Right ventricle myocardium inferior (tissue), 1 donor: ENCODE measurements at places on chromosomes 6 and 20.
A peak's percentile ranks its signal among the peaks of the same experiment; 100 is the strongest.

GRCh38 chr6:112752791-112753190 lies 405.7 kb downstream of the RFPL4B start:
- no peak for DNase-seq

DNA sequence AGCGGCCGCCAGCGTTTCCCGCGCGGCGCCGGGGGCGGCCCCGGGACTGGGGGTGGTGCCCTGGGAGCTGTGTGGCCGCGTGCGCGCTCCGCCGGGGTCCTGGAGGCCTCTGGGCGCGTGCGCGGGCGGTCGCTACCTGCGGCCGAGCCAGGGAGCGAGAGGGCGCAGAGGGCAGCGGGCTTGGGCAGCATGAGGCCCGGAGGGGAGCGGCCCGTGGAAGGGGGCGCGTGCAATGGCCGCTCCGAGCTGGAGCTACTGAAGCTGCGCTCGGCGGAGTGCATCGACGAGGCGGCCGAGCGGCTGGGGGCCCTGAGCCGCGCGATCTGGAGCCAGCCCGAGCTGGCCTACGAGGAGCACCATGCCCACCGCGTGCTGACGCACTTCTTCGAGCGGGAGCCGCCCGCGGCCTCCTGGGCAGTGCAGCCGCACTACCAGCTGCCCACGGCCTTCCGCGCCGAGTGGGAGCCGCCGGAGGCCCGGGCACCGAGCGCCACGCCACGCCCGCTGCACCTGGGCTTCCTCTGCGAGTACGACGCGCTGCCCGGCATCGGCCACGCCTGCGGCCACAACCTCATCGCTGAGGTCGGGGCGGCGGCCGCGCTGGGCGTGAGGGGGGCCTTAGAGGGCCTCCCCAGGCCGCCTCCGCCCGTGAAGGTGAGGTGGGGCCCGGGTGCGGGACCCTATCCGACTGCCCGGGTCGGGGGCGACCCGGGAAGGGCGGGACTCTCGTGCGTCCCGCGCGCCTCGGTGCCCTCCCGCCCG lies at the start of gene PM20D2:
PM20D2 (plus strand) TSS at position 100 of the 762 bp plus-strand sequence; CDS start at position 190, 90 bp downstream.
- DNase-seq, result peak; percentile 86

DNA sequence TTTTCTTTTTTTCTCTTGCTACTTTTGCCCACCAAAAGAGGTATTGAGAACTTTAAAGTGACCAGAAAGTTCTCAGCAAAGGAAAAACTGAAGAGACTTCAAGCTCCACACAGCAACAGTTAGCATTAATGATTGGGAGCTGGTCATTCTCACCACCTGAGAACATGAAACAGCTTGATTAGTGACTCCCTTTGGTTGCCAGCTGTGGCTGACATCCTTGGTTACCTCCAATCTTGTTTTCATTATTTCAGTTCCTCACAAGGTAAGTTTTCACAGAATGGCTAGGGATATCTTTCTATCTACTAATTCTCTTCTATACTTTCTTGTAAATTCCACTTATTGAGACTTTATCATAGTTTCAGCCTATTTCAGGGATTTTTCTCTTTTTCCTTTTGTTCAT lies 427.9 kb downstream of the QKI start:
- no peak for DNase-seq

- DNase-seq, result no peak
These were observed 357.3 kb downstream of the FOXA2 start for GRCh38 chr20:22226849-22227700.

GRCh38 chr6:150272976-150273315 lies 95.9 kb upstream of the IYD start:
- no peak for DNase-seq

DNA sequence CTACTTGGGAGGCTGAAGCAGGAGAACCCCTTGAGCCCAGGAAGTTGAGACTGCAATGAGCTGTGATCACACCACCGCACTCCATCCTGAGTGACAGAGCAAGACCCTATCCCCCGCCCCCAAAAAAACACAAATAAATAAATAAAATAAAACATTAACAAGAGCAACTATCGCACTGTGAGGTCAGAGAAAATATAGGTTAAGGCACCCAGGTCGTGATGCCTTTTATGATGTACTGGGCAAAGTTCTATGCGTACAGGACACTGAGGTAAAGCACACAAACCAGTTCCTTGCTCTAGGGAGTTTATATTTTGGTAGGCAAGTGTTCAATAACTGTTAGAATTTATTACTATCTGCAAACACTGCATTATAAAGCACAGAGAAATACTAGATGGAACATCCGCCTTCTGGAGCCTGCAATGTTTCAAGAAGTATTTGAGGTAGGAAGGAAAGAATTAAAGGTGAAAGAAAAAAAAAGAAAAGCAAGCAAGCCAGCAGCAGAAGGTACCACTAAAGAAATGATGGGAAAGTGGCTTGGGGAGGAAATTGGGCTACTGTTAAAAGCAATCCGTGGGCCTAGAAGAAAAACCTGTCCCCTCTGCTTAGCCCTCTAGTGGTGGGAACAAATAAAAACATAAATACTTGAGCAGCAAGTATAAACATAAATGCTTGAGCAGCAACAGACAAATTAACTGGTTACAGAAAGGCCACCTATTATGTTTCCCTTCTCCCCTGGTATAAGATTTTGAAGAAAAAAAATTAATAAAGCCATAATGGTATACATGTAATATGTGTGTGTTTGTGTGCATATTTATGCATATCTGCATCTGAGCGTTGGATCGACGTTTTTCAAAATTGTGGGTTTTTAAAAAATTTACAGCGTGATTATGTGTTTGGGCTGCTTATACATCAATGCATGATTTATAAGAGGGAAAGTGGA lies 128.0 kb downstream of the PHACTR1 start:
- DNase-seq, result no peak

- DNase-seq, result no peak
These were observed 49.5 kb downstream of the TRERF1 start for GRCh38 chr6:42402184-42402583.

DNA sequence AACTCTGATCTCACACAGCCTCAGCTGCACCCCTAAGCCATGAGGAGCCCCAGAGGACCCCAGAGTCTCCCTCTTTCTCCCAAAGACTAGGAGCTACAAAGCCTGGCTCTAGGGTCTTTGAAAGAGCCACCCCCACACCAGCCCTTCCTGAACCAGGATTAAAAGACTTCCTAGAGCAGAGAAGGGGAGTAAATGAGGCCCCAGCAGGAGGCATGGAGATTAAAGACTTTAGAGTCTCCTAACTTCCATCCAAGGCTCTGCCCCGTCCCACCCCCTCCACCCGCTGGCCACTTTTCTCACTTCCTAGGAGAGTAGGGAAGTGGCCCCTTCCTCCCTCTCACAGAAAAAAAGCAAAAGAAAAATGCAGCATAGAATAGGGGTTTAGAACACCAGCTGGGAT lies 1.7 kb downstream of the PREX1 start:
- DNase-seq, result no peak

DNA sequence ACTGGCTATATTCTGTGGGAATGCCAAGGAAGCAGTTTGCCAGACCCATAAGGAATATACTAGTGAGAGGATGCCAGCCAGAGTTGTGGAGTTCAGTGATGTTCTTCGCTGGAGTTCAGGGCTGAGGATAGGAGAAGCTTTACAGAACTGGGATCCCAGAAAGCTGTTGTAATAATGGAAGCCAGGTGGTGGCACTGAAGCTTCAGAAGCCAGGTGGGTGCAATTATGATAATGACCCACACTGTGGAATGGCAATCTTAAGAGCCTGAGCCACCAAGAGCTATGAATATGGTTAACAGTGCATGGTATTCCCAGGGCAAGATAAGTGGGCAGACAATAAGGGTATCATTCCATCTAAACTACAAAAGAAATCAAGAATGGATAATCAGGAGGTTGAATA lies 25.1 kb upstream of the ENPP1 start:
- no peak for DNase-seq

- DNase-seq, result no peak
These were observed 26.8 kb downstream of the ERGIC3 start for GRCh38 chr20:35568645-35569044.

DNA sequence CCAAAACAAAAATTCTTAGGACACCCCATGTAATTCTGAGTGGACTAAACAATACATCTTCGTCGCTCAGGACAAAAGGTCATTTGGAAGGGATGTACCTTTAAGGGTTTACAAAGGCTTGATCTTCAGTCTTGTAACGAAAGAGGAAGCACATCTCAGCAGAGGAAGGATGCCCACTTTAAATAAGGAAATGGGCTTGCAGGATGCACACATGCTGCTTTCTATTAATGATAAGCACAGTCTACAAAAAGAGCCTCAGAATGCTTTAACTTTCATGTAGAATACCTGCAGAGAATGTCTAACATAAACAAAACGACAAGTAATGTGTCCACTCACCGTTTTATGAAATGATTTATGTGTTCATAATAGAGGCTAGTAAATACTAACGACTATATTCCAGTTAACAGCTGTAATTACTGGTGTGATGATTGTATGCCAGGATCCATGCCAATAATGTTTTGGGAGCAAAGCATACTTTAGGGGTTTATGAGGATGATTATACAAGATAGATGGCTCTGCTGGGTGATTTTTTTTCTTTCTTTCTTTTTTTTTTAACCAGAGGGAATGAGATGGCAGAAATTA lies 216.9 kb downstream of the GMDS start:
- DNase-seq, result no peak

DNA sequence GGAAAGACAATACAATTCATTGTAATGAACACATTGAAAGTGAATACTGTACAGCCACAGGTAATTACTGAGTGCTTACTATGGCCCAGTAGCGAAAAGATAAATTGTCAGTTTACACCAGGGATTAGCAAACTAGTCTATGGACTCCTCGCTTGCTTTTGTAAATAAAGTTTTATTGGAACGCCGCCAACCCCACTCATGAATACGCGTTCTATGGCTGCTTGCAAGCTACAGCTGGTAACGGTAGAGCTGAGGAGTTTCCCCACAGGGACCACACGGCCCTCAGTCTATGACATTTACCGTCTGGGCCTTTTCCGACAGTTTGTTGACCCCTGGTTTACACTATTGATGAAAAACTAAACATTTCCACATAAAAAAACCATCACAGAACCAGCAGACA lies 24.2 kb downstream of the LAMA5 start:
- no peak for DNase-seq

- no peak for DNase-seq
These were observed 56.8 kb downstream of the MDGA1 start for GRCh38 chr6:37640786-37641395.

DNA sequence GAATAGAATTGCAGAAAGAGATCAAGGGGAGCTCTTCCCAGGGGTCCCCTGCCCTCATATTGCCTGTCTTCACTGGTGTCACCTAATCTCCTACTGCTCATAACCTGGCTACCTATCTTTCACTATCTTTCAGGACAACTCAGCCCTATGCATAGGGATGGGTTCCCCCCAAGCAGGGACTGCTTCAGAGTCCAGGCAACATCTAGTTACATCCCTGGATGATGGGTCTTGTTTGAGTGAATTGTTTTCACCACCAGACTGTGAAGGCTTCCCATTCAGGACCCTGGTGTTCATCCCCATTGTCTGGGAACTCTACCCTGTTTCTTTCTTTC lies 850 bp upstream of the HECA start:
- DNase-seq, result no peak

DNA sequence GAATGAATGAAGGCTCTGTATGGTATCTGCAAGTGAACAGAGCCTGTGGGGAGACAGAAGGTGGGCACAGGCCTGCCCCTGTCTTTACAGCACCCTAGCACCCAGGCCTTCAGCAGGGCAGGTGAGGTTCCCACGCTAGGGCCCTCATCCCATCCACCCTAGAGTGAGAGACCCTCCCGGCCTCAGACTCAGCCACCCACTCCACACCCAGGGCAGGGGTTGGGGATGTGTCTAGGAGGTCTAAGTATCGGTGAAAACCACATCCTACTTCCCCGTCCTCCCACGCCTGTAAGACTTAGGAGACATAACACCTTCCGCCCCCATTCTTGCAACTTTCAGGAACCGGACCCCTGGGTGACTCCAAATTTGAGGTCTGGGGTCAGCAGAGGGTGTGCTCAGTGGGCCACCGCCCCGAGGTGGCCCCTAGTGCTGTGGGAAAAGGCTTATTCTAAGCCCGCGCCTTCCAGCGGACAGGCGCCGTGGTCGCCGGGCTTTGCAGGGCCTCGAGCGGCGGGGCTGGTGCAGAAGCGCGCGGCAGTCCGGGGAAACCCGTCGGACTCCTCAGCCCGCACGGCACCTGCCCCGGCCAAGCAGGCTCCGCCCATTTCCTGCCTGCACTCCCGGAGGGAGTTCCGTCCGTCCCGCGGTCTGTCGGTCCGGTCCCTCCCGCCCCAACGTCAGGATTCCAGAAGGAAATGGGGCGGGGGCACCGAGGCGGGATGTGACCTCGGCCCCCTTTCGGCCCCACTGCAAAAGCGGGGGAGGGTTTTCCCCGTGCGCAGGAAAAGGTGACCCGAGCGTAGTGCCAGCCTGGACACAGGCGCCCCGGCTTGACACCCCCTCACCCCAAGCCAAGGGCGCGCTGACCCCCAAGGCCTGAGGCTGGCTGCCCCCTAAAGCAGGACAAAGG lies 868 bp downstream of the SAMD10 start:
- DNase-seq, result peak; percentile 86

- peak; percentile 76 for DNase-seq
These were observed 23.4 kb upstream of the CCN5 start for GRCh38 chr20:44691424-44692423.

- DNase-seq, result no peak
These were observed 17.5 kb downstream of the SLC52A3 start for GRCh38 chr20:750801-751200.

GRCh38 chr20:23143098-23143497 lies 57.0 kb upstream of the CD93 start:
- DNase-seq, result no peak

- no peak for DNase-seq
These were observed 6.6 kb downstream of the MAP3K4 start for GRCh38 chr6:160998217-160998616.

GRCh38 chr6:68726992-68727391 lies 91.9 kb downstream of the ADGRB3 start:
- DNase-seq, result no peak

DNA sequence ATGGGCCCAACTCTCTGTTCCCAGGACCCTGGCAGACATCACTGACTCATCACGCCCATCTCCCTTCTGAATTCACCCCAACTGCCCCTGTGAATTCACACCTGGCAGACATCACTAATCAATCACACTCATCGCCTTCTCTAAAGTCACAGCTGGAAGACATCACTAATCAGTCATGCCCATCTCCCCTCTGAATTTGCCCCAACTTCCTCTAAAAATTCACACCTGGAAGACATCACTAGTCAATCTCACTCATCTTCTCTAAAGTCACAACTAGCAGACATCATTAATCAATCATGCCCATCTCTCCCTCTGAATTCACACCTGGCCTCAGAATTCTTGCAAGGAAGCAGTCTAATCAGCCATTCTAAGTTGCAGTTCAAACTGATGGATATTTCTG lies 111.1 kb downstream of the FOXA2 start:
- DNase-seq, result no peak

DNA sequence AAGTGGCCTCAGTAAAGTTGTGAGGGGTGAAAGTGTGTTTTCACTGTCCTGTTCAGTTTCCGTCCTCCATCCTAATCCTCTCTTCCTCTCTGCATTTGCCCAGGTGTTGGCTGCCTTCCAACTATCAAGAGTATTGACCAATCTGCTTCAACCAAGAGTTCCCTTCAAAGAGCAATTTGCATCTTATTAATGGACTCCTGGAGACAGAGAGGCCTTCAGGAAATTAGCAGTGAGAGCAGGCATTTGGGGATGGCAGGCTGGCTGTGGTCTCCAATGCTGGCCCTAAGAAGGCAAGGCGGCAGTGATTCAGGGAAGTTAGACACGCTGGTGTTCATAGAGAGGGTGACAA lies 77.2 kb downstream of the GPR6 start:
- DNase-seq, result no peak
